Activated gamma-delta T cell treated with Interleukin-2 at 50 U/mL for 16 hours (primary cell): ENCODE measurements at places on chromosomes 12 and 14.

DNA sequence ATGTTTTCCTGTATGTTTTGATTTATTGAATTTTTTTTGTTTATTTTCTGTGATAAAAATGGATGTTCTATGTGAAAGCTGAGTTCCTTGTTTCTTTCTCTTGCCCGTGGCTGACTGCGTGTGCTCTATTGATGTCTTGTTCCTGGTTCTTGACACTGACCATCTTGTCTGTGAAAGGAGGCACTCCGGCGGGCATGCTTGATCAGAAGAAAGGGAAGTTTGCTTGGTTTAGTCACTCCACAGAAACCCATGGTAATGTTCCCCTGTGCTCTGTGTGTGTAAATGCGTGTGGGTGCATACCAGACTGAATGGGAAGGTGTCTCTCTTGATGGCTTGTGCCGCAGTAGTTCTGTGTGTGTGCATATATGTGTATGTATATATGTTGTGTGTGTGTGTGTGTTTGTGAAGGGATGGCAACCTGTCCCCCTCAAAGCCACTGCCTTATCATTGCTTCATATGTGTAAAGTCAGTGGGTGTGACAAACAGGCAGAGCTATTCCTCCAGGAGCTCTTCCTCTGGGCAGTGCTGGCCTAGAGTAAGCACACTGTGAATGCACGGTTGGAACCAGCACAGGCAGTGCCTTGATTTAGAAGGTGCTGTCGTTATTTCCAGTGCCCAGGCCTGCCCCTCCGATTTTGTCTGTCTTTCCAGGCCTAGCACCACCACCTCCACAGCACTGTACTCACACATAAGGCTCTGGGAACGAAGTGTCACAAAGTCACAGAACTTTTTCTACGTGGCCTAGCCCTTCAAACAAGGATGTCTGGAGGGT lies 247.3 kb upstream of the FKBP4 start:
- DNase-seq: no peak

GRCh38 chr12:121871467-121871866 lies 12.8 kb upstream of the HPD start:
- no peak for DNase-seq

- no peak for DNase-seq
Observed at GRCh38 chr14:58191763-58192601, 8.0 kb upstream of the ACTR10 start.

DNA sequence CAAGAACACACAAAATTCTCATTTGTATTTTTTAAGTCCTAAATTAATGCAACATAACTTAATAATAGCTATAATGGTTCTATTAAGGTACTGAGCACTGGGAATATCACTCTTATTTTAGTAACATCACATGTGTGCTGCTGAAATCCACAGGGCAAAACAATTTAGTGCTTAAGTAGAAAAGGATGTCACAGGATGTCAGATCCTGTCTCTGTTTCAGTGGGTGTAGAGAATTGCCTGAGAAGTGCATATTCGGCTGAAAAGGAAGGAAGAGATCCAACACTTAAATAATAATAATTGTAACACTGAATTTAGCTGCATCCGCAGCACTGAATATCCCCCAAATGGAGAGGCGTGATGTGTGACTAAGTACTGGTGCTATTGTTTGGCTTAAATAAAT lies 8.6 kb downstream of the LDHB start:
- no peak for DNase-seq

DNA sequence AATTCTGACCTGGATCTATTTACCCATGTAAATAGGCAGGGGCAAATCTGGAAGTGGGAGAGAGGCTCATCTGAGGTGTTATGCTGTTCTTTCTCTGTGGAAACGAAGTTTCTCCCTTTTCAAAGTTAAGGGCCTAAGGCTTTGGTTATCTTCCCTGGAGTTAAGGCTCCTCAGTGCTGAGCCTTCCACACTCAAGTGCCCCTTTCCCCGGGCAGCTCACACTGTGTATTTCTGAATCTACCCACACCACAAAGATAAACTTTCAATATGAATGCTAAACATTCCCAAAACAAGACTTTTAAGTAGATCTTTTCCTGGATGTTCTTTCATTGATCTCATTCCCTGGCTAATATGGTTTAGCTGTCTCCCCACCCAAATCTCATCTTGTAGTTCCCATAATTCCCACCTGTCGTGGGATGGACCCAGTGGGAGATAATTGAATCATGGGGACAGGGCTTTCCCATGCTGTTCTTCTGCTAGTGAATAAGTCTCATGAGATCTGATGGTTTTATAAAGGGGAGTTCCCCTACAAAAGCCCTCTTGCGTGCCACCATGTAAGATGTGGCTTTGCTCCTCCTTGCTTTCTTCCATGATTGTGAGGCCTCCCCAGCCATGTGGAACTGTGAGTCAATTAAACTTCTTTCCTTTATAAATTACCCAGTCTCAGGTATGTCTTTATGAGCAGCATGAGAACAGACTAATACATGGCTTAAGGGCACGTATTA lies 251.1 kb downstream of the NAV3 start:
- no peak for DNase-seq

DNA sequence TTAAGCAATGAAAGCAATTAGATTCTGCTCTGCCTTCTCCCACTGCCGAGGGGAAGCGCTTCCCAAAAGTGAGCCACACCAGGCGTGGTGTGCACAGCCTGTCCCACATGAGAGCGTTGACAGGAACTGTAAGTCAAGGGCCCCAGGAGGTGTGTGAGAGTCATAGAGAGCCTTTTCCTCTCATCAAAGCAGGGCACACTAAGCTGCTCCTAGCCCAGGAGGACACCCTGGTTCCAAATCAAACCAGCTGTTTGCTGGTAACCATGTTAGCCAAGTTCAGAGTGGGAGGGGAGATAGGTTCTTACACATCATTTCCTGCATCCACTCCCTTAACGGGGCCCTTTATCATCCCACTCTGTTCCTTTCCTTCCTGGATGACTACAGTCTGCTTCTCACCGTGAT lies 98.3 kb downstream of the SPTSSA start:
- no peak for DNase-seq

DNA sequence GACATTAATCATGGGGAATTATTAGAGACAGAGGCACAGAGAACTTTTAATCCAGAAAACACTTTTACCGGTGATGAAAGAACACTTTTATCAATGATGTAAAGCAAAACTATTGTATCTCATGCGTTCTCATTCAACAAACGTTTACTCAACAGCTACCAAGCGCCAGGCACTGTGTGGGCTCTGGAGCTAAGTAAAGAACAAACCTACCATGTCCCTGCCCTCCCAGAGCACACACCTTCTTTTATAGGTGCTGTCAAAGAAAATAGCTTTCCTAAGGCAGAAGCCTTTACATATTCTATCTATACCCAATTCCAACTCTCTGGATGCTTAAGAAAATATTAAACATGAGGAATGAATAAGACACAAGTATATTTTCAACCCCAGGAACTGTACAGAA lies 91.1 kb downstream of the FOXN3 start:
- DNase-seq: no peak

GRCh38 chr12:83346333-83346732 lies 659.6 kb downstream of the TMTC2 start:
- no peak for DNase-seq

GRCh38 chr12:45872446-45872845 lies 117.9 kb downstream of the SCAF11 start:
- DNase-seq: no peak

GRCh38 chr14:103097994-103098957 lies 3.8 kb downstream of the EXOC3L4 start:
- no peak for DNase-seq

DNA sequence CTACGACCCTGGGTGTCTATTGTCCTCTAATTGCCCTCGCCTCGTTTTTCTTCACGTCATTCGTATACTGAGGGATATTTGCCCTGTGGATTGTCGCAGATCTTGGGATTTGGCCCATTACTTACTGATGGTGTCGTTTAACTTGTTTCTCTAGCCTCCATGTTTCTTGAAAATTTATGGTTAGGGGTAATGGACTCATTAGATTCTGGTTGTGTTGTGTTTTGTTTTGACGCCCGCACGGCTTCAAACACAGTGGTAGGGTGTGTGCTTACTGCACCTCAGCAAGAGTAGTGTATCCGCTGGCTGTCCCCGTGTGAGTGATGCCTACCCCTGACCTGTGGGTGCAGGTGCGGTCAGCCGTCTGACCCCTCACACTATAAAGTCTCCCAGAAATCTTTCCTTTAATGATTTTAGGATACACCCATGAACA lies 874 bp upstream of the RNU6-8 start:
- peak; percentile 6 for DNase-seq

DNA sequence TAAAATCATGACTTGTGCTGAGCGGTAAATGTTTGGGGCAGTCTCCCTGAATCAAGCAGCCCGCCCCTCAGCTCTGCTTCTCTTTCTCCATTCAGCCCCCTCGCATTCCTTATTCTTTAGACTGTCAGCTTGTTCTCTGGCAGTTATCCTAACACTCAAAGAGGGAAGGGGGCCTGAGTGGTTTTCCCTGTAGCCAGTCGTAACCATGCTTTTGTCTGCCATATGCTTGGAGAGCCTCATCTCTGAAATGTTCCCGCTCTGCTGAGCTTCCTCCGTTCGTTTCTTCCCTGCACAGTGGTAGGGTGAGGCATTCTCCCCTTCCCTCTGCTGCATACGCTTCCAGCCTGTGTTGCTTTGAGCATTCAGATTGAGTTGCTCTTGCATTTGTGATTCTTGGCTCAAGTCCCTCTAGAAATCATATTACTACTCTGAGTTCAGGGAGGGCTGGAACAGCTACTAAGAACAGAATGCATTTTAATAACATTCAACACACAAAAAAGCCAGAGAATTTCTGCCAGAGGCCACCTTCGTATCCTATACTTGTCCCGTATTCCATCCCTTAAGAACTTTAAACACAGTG lies 119.7 kb downstream of the FBXL14 start:
- no peak for DNase-seq
